ENCODE measurements at places on chromosomes 4 and X.

- DNase-seq: no peak
These were observed 137.6 kb downstream of the NPNT start for GRCh38 chr4:106032851-106033286.

GRCh38 chr4:147773261-147774184 is 41.6 kb downstream of the ARHGAP10 start:
- no peak for DNase-seq

DNA sequence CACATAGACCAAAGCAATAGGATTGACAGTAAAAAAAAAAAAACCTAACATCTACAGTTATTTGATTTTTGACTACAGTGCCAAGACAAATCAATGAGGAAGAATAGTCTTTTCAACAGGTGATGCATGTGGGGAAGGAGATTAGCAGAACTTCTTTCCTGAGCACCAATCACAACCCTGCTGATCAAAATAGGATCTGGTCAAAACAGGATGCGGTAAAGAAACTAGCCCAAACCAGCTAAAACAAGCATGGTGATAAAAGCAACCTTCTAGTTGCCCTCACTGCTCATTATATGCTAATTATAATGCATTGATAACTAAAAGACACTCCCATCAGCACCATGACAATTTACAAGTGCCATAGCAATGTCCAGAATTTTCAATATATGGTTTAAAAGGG is 667.5 kb downstream of the GRXCR1 start:
- no peak for DNase-seq

- DNase-seq: no peak
These were observed 2614.2 kb downstream of the PCDH7 start for GRCh38 chr4:33334416-33334815.

DNA sequence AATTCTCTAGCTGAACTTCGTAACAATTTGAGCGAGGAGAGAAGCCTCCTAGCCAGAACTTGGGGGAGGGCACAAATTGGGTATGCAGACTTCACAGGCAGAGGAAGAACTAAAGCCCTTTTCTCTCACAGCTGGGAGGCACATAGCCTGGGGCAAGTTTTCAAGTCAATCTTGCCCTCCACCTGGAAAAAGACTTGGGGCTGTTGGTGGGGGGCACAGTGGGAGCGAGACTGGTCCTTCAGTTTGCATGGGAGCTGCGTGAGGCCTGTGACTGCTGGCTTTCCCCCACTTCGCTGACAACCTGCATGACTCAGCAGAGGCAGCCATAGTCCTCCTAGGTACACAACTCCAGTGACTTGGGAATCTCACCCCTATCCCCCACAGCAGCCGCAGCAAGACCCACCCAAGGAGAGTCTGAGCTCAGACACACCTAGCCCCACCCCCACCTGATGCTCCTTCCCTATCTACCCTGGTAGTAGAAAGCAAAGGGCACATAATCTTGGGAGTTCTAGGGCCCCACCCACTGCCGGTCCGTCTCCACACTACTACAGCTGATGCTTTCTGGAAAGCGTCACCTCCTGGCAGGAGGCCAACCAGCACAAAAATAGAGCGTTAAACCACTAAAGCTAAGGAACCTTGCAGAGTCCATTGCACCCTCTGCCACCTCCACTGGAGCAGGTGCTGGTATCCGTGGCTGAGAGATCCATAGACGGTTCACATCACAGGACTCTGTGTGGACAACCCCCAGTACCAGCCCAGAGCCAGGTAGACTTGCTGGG is 160.8 kb downstream of the CBLL2 start:
- no peak for DNase-seq

GRCh38 chrX:21193196-21193595 is 181.0 kb upstream of the CNKSR2 start:
- no peak for DNase-seq

DNA sequence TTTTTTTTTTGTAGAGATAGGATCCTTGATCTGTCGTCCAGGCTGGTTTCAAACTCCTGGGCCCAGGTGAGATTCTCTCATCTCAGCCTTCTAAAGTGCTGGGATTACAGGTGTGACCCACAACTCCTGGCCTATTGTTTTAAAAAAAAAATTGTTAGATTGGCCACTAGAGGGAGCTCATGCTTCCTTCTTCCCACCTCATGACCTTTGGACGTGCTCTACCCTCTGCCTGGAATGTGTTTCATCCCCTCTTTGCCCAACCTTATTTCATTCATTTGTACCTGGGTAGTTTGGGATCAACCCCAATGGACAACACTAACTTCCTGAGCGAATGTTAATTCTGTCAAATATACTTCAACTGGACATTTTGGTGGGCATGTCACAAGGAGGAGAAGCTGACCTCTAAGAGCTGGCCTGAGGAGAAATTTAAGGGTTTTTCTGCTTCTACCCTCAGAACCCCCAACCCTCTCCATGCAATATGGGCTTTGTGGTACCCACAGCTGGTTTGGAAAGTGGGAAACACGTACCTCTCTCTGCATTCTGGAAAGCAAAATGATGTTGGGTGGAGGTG is 6.4 kb downstream of the PPEF2 start:
- no peak for DNase-seq

DNA sequence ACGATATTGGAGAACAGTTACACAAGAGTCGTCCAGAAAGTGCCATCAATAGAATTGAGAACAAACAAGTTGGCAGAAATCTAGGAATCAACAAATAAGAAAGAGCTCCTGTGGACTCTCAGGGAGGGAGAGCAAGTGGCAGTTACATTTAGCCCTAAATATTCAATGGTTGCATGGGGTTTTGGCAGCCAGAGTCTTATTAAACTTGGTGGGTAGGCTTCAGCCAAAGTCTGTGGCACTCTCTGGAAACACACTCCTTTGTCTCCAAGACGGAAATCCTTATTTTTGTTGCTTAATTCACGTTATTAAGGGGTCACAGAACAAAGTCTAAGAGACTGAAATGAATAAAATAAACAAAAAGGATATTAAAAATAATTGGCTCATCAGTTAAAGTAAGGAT is 742.2 kb upstream of the ATOH1 start:
- no peak for DNase-seq

GRCh38 chrX:17030580-17031270 is 84.3 kb downstream of the REPS2 start:
- no peak for DNase-seq

GRCh38 chrX:134004084-134004483 is 18.7 kb upstream of the GPC3 start:
- DNase-seq: no peak

DNA sequence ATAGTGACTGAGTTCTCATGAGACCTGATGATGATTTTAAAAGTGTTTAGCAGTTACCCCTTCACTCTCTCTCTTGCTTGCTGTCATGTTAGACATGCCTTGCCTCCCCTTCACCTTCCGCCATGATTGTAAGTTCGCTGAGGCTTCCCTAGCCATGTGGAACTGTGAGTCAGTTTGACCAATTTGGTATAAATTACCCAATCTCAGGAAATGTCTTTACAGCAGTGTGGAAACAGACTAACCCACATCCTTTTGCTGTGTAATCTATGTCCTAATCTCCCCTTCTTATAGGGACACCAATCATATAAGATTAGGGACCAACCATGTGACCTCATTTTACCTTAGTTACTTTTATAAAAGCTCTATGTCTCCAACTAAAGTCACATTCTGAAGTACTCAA is 677.8 kb downstream of the ADGRL3 start:
- DNase-seq: peak; percentile 78

- DNase-seq: no peak
These were observed 210.6 kb downstream of the LDB2 start for GRCh38 chr4:16687845-16688244.

DNA sequence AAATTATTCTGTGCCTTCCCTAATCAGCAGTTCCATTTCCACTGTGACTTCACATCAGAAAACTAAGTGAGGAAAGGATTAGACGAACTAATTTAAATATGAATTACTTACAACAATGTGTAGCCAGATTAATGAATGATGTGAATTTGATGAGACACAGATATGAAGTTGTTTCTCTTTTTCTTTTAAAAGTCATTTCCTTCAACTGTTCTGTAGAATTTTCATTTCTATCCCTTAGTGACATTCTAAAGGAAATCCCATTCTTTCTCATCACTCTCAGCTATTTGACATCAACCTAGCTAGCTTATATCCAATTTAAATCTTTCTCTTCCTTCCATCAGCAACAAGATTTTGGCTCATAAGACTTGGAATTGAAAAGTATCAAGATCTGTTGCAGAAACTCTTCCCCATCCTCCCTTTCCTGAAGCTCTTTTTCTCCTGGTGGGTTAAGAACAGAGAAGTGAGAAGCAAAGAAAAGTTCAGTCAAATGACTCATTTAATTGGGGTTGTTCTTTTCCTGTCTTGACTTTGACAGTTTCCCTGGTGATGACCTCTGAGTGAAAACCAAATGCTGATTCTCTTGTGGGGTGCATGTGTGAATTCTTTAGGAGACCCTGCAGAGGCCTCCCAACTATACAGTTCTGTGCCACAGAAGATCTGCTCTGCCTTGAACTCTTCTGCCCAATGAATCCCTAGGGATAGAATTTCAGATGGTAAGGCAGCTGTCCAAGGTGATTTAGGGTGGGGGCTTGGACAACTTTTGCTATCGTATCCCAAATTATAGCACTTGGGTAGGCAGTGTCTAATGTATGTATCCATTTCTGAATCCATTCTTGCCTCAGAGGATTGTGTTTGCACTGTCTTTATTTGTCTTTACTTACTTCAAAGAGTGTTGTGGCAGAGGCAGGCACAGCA is 232.5 kb upstream of the GPRIN3 start:
- DNase-seq: no peak

- DNase-seq: no peak
These were observed 54.1 kb upstream of the DHRSX start for GRCh38 chrX:2554891-2555290.

DNA sequence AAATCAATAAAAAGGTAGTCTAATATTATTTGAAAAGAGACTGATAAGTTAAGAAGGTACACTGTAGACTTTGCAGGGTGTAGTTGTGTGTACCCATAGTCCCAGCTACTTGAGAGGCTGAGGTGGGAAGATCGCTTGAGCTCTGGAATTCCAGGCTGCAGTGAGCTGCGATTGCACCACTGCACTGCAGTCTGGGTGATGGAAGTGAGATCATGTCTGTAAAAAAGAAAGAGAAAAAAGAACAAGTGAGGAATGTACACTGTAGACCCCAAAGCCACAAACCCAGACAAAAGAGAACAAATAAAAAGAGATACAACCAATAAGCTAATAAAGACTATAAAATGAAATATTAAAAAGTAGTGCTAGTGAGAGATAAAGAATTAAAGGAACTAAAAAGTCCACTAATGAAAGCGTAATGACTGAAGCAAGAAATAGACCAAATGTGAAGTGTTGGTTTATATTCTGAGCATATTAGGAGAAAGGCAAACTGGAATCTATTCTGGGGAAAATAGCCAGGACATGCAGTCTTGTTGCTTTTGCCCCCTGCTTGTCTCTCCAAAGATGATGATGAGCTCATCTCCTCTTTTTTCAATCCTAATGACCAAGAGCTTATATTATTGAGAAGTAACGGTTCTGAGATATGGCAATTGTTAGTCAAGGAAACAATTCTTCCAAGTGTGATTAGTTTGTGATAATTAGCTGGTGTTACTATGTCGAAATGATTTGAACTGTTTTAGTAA is 19.1 kb downstream of the GSX2 start:
- no peak for DNase-seq

DNA sequence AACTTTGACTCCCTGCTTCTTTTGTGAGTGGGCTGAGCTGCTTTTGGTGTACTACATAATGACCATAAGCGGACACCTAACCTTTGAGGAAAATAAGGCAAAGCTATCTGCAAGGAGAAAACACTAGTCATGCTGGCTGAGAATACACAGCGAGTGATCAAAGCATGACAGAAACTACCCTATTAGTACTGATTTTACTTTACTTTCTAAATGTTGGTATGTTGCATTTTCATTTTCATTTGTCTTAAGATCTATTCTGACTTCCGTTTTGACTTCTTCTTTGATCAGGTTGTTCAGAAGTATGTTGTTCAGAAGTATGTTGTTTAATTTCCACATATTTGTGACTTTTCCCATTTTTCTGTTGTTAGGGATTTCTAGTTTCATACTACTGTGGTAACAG is 361.1 kb downstream of the TRAM1L1 start:
- no peak for DNase-seq

DNA sequence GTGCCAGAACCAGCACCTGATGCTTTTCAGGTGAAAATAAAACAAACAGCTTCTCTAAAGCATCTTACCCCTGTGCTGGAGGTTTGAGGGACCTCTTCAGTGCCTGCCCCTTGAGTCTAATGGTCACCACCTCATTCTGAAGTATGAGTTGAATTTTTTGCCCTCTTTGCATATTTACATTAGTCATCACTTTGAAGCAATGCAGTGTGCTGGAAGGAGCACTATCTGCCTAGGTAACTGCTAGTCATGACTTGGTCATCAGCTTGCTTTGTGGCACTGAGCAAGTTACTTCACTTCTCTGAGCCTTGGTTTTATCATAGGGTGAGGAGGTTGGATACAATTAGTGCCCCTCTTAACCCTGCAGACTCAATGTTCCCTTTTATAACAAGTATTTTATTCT is 44.9 kb downstream of the SPATA18 start:
- no peak for DNase-seq

DNA sequence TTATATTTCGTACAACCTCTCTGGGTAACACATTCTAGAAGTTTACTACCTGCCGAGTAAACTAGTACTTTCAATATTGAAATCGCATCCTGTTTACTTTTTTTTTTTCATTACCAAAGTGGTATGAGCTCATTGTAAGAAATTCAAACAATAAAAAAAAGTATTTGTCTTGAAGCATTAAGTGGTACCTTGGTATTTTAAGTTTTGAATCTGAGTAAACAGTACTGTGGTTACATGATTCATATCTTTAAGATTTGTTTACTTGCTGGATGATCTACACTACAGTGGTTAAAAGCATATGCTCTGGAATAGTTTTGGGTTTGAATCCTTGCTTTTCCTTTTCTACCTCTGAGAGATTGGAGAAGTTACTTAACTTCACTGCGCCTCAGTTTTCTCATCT is 3.8 kb upstream of the MMGT1 start:
- no peak for DNase-seq

GRCh38 chrX:44344194-44344593 is 722 bp upstream of the EFHC2 start:
- DNase-seq: peak; percentile 71

DNA sequence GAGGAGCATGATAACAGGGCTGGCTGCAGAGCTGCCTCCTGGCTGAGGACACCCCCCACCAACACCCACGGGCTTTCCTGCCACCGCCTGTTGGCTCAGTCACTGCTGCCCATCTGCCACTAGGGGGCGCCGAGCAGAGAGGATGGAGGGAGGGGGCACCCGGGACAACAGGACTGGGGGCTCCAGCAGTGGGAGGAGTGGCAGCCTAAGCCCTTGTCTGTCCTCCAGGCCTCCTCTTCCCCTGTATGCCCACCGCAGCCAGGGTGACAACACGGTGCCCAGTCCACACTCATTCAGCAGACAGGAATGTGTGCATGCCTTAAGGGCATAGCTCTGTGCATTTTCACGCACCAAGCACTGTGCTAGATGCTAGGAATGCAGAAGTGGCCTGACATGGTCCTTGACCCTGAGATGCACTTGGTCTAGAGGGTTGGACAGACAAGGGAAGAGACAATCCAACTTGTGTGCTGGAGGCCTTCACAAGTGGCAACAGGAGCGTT is 149.9 kb downstream of the AMMECR1 start:
- DNase-seq: no peak

DNA sequence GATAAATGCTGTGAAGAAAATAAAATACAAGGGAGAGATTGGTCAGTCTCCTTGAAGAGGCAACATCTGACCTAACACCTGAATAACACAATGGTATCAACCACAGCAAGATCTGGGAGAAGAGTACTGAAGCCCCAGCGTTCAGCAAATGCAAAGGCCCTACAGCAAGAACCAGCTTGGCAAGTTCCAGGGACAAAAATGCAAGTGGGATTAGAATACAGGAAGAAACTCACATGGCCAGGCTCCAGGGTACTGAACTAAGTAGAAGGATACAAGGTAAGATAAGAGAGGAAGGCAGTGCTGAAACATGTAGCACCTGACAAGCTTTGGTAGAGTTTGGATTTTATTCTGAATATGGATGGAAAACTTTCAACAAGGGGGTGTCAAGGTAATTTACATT is 3.6 kb downstream of the SMIM14 start:
- no peak for DNase-seq

Measured in GDM1 (cell line).